ENCODE measurements at places on chromosomes 3 and 15.

DNA sequence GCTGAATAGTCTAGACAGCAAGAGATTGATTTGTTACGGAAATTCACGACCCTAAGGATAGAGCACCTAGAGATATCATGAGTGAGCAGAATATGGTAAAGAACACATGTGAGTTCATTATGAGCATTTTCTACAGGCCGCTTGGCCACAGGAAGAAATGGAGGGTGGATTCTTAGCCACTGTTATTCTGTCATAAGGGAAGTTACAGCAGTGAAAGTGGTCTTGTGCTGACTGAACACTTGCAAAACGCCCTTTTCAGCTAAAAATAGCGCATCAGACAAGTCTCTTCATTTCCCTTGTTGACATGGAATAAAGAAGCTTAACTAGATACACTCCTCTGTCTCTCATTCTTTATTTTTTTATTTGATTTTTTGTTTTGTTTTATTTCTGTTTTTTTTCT, 19.8 kb downstream of the DGKG start:
- DNase-seq, result no peak

- no peak for DNase-seq
Observed at GRCh38 chr3:34213478-34213877, 415.0 kb downstream of the PDCD6IP start.

DNA sequence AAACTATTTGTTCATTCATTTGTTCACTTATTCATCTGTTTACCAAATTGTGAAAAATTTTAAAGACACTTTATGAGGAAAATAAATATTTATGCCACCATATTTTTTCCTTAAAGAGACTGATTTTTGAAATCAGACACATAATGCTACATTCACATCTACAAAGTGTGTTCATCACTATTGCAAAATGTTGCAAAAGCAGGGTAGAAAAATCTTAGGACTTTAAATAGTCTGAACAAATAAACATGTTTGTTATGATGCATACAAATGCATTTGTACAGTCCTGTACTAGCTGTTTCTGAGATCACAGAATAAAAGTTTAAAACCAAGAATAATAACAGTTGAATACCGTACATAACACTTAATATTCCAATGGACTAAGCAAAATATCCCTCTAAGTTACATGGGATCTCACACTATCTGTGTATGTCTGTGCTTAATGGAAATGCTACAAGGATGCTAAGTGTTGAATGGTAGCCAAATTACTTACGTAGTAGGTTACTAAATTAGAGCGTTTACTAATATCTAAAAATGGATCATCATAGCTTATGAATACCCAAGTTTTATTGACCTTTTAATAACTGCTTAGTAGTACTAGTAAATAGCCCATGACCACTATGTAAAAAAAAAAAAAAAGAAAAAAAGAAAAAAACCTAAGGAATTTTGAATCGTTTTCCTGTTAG, 25.1 kb downstream of the ATP11B start:
- no peak for DNase-seq

DNA sequence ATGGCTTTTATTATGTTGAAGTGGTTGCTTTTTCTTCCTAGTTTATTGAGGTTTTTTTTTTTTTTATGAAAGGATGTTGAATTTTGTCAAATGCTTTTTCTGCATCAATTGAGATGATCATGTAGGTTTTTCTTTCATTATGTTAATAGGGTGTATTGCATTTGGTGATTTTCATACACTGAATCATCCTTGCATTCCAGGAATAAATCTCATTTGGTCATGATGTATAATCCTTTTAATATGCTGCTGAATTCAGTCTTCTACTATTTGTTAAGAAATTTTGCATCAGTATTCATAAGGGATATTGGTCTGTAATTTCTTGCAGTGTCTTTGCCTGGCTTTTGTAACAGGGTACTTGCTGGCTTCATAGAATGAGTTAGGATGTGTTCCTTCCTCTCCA, 11.5 kb upstream of the CLRN1 start:
- no peak for DNase-seq

DNA sequence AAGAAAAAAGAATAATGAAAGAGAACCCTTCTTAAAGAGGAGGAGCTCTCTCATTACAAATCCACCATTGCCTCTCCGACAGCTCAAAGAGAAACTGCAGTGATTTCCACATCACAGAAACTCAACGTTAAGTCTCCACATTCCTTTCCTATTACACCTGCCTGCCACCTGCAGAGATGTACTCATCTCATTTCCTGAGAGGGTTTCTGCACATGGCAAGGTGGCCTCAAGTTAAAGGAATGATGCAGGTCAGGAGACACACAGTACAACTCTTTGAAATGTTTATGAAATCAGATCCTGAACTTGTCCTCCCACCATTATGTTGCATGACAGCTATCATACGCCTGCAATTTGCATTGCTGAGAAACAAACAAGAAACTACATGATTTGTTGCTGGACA, 458.4 kb upstream of the ADAMTS9 start:
- no peak for DNase-seq

DNA sequence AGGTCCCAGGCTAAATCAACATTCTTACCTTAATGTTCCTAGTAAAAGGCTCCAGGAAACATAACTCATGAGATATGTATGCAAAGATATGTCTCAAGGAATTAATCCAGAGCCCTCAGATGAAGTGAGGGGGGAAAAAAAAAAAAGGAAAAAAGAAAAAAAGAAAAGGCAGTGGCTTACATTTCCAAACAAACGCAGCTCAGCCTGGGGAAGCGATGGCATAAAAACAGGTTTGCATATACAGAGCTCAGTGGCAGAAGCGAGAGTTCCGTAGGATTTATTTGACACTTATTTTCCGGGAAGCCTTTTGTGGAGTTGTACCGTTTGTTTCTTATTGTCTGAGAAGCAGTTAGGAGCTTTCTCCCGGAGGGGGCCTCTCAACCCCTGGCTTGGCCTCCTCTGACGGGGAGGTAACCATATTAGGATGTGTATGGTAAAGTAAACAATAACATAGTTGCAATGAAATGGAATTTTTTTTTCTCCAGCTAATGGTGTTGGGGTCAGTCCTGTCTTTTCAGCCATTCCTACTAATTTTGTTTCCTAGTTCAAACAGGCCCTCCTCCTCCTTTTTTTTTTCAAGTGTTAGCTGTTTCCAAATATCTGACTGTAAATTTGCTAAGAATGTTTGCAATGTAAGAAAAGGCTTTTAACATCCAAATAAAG, 338.6 kb downstream of the FOXP1 start:
- DNase-seq, result no peak

DNA sequence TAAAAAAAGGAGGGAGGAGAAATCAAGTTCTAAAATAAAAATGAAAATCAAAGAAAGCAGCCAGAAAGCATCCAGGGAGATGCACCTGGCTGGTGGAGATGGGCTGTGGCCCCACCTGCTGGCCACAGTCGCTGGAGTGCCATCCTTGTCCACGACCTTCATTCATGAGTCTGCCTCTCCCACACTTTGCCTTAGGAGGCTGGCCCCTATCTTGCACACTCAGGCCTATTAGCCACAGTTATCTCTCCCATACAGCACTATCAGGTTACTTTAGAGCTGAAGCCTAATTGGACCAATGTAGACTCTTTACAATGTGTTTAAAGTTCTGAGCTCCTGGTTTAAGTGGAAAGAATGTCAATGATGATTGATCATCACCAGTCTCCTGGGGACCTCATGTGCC, 392.0 kb upstream of the RORA start:
- DNase-seq, result no peak

- no peak for DNase-seq
Observed at GRCh38 chr15:41967506-41968206, 4.7 kb downstream of the EHD4 start.

DNA sequence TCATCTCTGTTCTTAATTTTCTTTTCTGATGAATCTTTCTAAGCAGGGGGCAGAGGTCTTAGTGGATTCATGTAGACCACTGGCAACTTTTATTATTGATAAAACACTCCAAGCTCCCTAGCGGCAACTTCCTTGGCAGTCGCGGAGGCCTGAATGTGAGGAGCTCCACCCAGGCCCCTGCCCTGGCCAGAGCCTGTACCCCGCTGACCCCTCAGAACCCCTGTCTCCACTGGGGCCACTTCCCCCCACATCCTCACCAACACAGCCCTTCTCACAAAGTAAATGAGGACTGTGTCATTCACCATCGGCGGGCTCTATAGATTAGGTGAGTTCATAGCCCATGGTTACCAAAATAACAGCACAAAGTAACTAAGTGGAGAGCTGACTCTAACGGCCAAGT, 111.6 kb downstream of the TPRA1 start:
- no peak for DNase-seq

GRCh38 chr15:63909819-63910437, 76.2 kb upstream of the HERC1 start:
- DNase-seq, result no peak

DNA sequence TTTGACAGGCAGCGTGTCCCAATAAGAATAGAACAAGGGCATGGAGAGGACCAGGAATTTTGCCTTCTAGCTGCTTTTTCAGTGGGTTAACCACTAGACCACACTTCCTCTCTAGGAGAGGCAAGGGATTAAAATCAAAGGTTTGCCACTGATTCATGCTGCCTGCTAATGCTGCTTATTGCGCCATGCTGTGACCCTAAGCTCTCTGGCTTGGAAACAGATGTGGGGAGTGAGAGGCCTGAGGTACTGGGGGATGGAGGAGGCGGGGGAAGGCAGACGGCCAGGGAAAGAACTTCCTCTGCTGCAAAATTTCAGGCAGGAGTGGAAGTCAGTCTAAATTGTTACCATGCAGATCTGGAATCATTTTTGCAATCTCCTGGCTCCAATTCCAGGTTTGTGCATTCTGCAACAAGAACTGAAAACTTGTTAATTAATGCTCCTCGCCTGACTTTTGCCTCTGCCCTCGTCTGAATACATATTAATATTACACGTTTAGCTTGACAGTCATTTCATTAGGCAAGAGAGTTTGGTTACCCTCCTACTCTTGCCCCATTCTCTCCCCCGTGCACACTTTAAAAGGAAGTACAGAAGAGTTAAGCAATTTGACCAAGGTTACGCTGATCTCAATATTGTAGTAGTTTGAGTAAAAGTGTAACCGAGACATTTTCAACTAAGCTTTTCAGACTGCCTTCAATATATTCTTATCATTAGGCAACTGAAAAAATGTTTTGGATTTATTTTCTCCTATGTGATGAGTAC, 121.7 kb upstream of the SPRED1 start:
- no peak for DNase-seq

GRCh38 chr15:41278319-41278718, 47.3 kb downstream of the CHP1 start:
- no peak for DNase-seq

GRCh38 chr3:99211309-99211708, 309.8 kb upstream of the DCBLD2 start:
- no peak for DNase-seq

DNA sequence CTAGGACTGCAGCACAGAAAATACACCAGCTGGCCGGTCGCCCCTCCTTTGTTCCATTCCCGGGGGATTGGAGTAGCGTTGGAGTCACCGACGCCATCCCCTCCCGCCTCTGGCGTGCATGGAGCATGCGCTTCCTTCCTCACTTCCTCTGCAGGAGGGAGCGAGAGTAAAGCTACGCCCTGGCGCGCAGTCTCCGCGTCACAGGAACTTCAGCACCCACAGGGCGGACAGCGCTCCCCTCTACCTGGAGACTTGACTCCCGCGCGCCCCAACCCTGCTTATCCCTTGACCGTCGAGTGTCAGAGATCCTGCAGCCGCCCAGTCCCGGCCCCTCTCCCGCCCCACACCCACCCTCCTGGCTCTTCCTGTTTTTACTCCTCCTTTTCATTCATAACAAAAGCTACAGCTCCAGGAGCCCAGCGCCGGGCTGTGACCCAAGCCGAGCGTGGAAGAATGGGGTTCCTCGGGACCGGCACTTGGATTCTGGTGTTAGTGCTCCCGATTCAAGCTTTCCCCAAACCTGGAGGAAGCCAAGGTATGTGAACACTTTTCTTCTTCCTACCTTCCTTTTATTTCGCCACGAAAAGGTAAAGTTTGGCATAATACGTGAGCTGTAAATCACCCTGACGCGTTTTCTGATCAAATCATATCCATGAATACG, at the start of gene SCG3:
Gene SCG3, plus strand, starts transcription at position 201 of the 661 bp plus-strand sequence. Its CDS starts 253 bp downstream, at position 454.
- DNase-seq, result peak; percentile 28

DNA sequence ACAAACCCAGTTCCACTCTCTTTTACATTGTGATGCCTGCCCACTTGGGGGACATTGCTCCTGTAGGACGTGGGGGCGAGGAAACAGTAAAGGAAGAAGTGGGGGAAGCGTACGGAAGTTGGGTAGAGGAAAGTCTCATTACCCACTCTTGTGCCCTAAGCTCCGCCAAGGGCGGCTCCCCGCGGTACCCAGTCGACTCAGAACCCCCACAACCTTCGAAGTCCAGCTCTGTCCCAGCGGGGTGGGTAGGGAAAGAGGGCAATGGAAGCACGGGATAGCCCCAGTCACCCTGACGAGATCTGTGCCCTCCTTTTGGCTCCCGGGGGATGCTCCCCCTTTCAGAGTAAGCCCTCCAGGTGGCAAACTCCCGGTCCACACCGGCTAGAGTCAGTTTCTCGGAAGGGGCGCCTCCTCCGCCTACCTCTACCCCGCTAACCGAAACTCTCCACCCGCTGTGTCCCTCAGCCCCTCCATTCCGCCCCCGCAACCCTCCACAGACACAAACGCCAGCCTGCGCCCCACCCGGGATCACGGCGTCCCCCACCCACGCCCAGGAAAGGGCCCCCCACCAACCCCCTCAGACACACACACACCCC, 527 bp downstream of the CSNK1G1 start:
- peak; percentile 30 for DNase-seq

DNA sequence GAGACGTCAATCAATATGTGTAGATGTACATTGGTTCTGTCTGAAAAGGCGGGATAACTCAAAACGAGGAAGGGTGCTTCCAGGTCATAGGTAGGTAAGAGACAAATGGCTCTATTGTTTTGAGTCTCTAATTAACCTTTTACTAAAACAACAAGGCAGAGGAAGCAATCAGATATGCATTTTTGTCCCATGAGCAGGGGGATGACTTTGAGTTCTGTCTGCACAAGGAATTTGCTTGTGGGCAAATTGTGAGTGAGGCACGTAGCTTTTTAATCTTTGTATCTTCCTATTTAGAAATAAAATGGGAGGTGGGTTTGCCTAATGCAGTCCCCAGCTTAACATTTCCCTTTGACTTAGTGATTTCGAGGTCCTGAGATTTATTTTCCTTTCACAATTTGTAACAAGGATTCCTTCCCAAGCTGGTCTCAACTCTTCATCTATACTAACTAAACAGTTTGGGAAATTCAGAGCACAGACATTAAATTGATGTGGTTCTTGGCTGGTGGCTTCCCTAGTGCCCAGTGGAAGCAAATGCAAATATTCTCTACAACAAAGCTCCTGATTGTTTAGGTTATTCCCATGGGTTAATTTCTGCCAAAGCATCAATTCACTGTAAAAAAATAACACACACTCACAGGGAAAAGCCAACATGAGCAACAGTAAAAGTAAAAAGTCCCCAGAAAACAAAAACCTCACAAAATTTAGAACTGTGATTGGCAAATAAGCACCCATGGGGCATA, 738.8 kb upstream of the SGO1 start:
- DNase-seq, result no peak

GRCh38 chr15:34734303-34734702, 20.5 kb downstream of the GJD2 start:
- no peak for DNase-seq

GRCh38 chr3:114566767-114567166, 272.9 kb downstream of the TIGIT start:
- DNase-seq, result no peak
